ENCODE measurements at places on chromosomes 1 and 21.

DNA sequence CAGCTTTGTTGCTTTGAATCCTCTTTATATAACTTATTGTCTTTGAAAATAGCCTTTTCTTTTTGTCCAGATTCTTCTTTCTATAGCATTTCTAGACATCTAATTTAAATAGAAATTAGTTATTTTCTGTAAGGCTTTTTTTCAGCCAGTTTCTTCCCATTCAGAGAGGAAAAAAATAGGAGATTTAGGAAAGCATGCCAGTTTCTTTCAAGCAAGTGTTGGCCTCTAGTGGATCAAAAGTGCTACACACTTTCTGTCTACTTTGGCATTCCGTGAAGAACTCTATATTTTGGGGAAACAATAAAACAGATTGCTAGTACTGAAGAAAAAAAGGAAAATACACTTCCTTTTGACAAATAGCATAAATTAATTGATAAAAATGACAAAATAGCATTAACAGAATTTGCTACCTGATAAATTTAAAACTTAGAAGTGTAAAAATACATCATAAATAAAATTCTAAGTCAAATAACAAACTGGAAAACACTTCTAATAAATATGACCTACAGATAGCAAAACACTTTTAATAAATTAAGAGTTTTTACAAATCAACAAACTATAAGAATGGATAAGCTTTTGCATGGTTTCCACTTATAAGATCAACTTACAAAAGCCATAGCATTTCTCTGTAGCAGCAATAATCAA lies 13.1 kb upstream of the EXO1 start:
- DNase-seq: no peak

GRCh38 chr1:90512441-90512840 lies 204.7 kb downstream of the BARHL2 start:
- no peak for DNase-seq

DNA sequence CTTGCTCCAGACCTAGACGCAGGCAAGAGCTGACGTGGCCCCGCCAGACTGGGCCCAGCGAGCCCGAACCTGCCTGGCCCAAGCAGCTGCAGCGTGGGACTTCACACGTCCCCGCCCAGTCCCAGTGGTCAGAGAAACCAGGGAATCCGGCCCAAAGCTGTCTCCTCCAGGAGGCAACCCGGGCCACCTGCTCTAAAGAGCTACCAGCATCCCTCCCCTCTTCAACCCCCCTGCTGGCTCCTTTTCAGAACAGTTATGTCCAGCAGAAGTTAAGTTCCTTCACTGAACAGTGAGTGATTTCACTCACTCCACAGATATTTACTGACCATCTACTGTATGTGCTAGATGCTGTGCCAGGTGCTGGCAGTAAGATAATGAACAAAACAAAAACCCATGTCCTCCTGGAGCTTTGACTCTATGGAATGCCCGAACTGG lies 2.1 kb upstream of the EFNA1 start:
- DNase-seq: no peak

DNA sequence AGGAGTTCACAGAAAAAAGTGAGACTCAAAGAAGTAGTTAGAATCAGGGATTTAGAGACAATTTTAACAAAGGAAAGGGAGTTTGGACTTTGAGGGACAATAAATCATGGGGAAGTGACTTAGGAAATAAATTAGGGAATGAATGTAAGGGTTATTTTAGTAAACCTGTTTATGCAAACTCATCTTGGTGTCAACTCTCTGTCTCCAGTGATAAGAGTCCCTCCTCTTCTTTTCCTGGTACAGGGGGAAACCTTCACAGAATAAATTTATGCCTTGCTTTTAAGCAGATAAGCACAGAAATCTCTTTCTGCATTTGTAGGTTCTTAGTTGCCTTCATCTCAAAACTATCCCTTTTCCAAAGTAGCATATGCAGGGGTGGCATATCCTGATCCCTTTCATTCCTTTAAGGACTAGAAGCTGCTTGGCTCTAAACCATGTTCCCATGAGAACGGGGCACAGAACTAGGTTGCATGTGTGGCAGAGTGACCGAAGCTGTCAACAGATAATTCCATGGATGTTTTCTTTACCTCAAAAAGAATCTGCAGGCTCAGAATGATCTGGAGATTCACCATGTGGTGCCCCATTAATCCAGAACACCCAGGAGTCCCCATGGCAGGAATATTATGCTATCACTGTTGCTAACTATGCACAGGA lies 155.4 kb downstream of the ZNF648 start:
- DNase-seq: no peak

- no peak for DNase-seq
Measured at GRCh38 chr21:42063571-42064521, 7.3 kb upstream of the UMODL1 start.

- no peak for DNase-seq
Measured at GRCh38 chr21:44058652-44058964, 46.5 kb downstream of the TRAPPC10 start.

- no peak for DNase-seq
Measured at GRCh38 chr1:110490791-110491451, 28.1 kb downstream of the KCNA10 start.

DNA sequence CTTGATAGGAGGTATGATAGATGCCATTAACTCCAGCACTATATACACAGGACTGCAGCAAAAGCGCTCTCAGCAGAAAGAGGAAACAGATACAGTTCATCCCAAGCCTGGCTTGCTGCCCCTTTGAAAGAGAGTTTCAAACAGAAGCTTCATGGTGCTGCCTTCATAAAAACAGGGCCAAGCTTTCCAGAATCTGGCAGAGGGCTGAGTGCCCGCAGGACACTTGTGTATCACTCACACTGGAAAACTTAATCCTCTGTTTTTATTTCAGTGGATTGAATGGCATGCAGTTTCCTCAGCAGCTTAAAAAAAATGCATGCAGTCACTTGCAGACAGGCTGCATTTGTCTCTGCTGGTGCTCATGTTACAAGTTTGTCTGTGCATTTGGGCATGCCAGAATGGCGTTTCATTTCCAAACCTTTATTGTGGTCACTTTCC lies 40.4 kb downstream of the KCNJ15 start:
- DNase-seq: no peak

DNA sequence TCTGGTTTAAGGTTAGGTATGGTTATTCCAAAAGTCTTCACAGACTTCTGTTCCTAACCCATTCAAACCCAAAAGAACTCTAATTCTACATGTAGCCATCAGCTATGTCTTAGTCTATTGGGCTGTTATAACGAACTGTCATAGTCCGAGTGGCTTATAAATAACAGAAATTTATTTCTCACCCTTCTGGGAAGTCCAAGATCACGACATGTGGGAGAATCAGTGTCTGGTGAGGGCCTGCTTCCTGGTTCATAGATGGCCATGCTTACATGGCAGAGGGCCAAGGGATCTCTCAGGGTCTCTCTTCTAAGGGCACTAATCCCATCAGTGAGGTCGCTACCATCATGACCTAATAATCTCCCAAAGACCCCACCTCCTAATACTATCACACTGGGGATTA lies 103.0 kb upstream of the PPP2R5A start:
- no peak for DNase-seq

DNA sequence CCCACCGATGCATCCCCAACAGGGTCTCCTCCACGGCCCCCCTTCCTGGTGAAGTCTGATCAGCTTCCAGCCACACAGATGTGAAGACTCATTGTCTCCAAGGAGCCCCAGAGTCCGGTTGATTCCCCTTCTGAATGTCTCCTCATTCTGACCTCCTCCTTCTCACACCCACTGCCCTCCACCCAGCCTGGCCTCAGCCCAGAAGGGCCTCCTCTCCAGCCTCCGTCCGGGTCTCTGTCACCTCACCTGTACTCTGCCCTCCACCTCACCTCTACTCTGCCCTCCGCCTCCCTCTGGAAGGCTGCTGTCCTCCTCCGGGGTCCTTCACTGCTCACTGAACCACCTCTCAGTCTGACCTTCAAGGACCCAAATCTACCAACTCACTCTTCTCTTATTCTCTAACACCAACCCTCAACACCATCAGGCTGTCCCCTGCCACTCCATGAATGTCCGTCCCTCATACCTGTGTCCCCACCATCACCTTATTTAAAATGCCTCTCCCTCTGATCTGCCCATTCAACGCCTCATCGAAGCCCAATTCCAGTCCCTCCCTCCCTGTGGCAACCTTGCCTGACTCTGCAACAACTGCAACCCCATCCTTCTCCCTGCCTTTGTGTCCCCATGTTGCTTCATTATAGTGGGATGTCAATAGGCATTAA lies 201.2 kb downstream of the TOMM20 start:
- DNase-seq: no peak

DNA sequence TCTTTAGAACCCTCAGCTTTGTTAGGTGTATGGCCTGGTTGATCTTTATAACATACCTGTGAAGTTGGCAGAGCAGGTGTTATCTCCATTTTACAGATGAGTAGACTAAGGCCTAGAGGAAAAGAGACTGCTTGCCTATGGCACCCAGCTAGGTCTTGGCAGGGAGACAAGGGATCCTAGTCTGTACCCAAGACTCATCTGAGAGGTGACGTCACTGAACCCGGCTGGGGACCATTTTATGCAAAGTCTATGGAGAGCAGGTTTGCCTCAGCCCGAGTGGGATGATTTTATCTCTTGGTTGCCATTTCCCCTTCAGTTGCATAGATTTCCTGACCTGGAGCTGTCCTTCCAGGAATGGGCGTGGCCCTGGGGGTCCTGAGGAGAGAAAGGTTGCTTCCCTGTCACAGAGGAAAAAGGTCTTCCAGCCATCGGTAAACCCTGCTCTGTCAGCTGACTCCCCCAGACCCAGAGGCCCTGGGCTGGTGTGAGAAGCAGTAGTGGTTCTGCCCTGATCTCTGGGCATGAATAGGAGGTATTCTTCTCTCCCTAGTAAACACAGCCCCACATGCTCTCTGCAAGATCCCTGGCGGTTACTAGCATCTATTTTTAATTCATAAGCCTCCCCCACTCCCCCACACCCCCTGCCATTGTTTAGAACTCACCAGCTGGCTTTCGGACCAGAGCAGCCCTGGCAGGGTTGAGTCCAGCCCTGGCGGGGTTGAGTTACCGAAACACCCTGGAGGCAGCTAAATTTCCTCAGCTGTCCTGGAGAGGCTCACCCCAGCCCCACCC lies 19.6 kb downstream of the TMCC2 start:
- no peak for DNase-seq
